ENCODE measurements at places on chromosomes 12 and 14. TPM values are rescaled to one million over a fixed set of nuclear protein-coding genes. Genes with fewer than 3 reads are reported as not detected.

GRCh38 chr12:103930787-103931735, 851 bp downstream of the HSP90B1 start:
- peaks cover 71% of the 10 kb centered on the region for H3K4me1 ChIP-seq
- DNase-seq: peak; percentile 21
- H3K27me3 ChIP-seq: peaks cover 32% of the 10 kb centered on the region
- H3K4me3 ChIP-seq: peak overlapping the region; percentile 96

DNA sequence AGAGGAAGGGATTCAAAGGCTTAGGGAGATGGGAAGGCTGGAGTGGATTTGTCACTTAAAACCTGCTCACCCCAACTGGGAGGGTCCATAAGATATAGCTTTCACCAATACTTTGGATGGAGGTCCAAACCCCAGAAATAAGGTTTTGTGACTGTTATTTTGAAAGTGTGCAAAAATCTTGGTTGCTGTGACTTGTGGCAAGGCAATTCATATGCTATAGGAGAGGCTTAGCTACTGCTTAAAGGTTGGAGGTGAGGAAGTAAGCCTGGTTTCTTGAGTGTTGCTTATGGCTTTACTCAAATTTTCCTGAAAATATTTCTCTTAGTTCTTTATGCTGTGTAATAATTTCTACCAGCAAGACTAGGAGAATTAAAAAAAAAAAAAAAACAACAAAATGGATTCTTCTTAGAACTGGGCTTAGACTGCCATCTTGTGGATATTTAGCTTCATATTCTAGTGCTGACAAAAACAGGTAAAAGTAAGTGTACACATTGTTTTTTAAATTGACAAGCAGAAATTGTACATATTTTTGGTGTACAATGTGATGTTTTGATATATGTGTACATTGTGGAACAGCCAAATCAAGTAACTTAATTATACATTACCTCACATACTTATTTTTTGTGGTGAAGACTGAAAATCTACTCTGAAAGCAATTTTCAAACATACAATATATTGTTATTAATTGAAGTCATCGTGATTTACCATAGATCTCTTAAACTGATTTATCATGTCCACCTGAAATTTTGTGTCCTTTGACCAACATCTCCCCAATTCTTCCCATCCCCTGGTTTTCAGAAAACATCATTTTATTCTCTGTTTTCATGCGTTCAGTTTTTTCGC, 23.0 kb downstream of the PDE6H start:
- no peaks in the 10 kb centered on the region for H3K36me3 ChIP-seq
- peaks cover 3% of the 10 kb centered on the region for H3K27me3 ChIP-seq
- H3K4me3 ChIP-seq: no peak overlapping the region
- DNase-seq: peak; percentile 60
- H3K4me1 ChIP-seq: peaks cover 2% of the 10 kb centered on the region
- no peak overlapping the region for H3K27ac ChIP-seq

GRCh38 chr14:54735424-54735823, 167.2 kb downstream of the GCH1 start:
- no peaks in the 10 kb centered on the region for H3K36me3 ChIP-seq
- no peak for DNase-seq

- no peak for DNase-seq
- H3K27ac ChIP-seq: no peak overlapping the region
- H3K27me3 ChIP-seq: peaks cover 3% of the 10 kb centered on the region
- no peaks in the 10 kb centered on the region for H3K4me1 ChIP-seq
- no peaks in the 10 kb centered on the region for H3K36me3 ChIP-seq
- H3K4me3 ChIP-seq: no peak overlapping the region
These were observed 425.2 kb downstream of the EGLN3 start for GRCh38 chr14:33525626-33526025.

DNA sequence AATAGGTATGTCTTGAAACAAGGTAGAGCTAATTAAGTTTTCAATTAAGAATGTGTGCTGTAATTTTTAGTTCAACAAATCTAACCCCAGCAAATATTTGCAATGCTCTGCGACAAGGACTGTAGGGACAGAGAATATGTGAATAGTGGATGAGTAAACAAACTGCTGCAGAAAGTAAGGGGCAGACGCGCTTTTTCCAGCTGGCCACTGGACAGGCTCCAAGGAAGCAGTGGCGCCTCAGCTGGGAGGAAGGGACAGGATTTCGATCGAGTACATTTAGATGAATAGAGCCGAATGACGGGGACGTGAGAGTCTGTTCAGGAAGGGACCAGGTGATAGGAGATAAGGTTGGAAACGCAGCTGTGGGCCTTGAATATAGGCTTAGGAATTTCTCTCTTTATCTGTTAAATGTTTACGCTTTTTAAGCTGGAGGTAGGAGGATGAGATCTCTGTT, 69.3 kb downstream of the ELK3 start:
- no peak for DNase-seq
- H3K36me3 ChIP-seq: peaks cover 12% of the 10 kb centered on the region
- H3K4me3 ChIP-seq: no peak overlapping the region
- peaks cover 20% of the 10 kb centered on the region for H3K4me1 ChIP-seq

DNA sequence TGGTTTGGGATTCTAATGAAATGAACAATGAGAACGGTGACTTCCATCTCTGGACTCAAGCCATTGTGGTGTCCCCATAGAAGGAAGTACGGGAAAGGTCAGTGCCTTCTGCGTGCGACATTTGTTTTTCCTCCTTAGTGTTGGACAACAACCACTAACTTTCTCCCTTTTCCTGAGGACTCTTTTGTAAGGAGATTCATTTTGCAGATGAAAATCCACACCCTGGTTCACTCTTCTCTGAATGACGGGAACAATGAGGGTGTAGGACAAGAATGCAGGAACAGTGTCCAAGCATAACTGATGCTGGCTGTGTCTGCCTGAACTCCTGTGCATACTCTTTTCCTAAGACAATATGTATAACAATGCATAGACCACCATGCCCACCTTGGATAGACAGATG, 176.4 kb downstream of the STXBP6 start:
- no peak overlapping the region for H3K4me3 ChIP-seq
- DNase-seq: no peak
- H3K4me1 ChIP-seq: no peaks in the 10 kb centered on the region
- peaks cover 9% of the 10 kb centered on the region for H3K27me3 ChIP-seq
- H3K27ac ChIP-seq: no peak overlapping the region
- H3K36me3 ChIP-seq: no peaks in the 10 kb centered on the region

DNA sequence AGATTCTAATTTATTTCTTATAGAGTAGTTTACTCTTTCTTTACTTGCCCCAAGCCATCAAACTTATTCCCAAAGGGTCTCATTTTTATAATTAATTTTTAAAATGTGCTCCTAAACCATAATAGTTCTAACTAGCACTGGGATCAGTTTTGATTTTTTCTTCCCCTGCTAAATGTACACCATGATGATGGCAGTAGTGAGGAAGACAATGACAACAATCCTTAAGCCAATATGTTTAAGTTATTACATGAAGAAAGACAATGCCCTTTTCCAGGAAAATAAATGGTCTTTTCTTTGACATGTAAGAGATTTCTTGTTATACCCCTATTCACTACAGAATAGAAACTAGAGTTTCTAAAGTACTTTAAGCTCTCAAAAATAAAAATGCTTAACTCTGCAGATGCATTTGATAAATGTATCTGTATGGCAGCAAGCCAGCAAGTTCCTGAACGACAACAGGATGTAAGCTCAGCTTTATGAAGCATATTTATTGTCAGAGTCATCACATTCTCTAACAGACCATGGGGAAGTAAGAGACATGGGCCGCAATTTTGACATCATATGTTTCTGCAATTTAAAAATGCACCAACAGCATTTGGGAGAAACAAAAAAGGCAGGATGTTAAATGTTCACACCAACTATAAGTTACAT, 36.0 kb upstream of the SNX6 start:
- H3K4me3 ChIP-seq: no peak overlapping the region
- no peak overlapping the region for H3K27ac ChIP-seq
- DNase-seq: no peak
- peaks cover 3% of the 10 kb centered on the region for H3K27me3 ChIP-seq

DNA sequence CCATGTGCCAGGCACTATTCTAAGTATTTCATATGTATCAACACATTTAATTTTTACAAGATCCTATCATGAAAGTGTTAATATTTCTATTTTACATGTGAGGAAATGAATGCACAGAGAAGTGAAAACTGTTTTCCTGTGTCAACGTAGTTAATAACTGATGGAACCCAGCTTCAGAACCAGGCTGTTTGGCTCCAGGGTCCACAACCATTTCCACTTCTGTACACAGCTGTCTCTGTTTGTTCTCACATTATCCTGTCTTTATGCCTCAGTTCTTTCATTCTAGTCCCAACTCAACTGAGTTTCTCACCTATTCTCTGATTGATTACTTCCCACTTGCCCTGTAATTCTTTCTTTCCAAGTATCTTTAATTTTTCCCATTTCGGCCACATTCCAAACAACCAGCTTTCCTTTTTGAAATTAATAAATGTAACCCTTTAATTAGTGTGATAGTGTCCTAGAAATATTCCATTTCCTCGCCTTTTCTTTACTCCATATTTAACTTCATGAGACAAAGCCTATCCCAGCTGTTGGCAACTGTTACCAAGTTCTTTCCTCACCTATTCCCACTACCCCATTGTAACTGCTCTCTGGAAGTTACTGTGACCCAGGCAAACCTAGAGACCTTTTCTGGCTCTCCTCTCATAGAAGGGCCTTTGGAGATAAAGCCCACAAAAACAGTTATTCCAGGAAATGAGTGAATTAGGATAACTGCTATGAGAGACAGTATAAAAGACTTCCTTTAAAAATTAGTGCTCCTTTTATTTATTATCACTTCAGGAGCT, 218.7 kb downstream of the RASSF9 start:
- H3K27me3 ChIP-seq: no peaks in the 10 kb centered on the region
- no peak overlapping the region for H3K27ac ChIP-seq
- no peaks in the 10 kb centered on the region for H3K4me1 ChIP-seq

- H3K4me3 ChIP-seq: no peak overlapping the region
- no peaks in the 10 kb centered on the region for H3K36me3 ChIP-seq
- DNase-seq: no peak
- no peaks in the 10 kb centered on the region for H3K27me3 ChIP-seq
- H3K27ac ChIP-seq: no peak overlapping the region
- no peaks in the 10 kb centered on the region for H3K4me1 ChIP-seq
These were observed 268.0 kb upstream of the TMEM132C start for GRCh38 chr12:127998988-127999387.

- no peak for DNase-seq
- H3K4me3 ChIP-seq: no peak overlapping the region
- no peaks in the 10 kb centered on the region for H3K27me3 ChIP-seq
- H3K36me3 ChIP-seq: peaks cover 6% of the 10 kb centered on the region
These were observed 90.8 kb downstream of the BCL11B start for GRCh38 chr14:99181241-99181640.

GRCh38 chr12:57006809-57007475, 596 bp upstream of the ZBTB39 start:
- H3K27me3 ChIP-seq: peaks cover 2% of the 10 kb centered on the region
- peaks cover 21% of the 10 kb centered on the region for H3K36me3 ChIP-seq
- peak overlapping the region; percentile 89 for H3K4me3 ChIP-seq
- no peak for DNase-seq

DNA sequence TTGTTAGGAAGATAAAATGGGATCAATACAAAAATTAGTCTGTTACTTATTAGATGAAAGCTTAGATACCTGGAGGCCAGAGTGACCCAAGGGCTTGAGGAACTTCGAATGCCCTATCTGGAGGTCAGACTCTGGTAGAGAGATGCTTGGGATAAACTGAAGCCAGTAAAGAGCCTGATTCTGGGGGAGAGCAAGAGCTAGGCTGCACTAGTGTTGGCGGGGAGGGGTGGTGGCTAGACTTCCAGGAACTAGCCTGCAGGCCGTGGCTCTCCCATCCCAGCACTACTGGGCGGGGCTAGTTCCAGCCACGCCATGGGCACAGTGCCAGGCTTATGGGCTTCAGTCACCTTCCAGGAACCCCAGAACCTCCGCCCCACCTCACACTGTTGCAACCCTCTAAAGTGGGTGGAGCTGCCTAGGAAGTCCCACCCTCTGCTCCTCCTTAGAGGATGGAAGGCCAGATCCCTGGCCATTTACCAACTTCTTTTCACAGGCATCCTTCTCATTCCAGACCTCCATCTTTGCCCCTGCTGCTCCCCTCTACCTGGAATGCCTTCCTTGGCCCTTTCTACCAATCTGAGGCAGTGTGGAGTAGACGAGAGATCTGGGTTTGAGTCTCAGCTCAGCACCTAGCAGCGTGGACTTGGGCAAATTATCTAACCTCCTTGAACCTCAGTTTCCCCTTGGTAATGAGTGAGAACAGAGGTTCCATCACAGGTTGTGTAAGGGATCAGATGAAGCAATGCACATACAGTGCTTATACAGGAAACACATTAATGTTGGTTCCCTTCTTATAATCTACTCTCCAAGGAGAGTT, 6.3 kb upstream of the NFE2 start:
- H3K4me1 ChIP-seq: peaks cover 41% of the 10 kb centered on the region
- H3K4me3 ChIP-seq: no peak overlapping the region
- H3K36me3 ChIP-seq: peaks cover 3% of the 10 kb centered on the region
- peaks cover 4% of the 10 kb centered on the region for H3K27me3 ChIP-seq
- DNase-seq: no peak

- peaks cover 3% of the 10 kb centered on the region for H3K4me1 ChIP-seq
- peaks cover 2% of the 10 kb centered on the region for H3K27me3 ChIP-seq
- no peak overlapping the region for H3K27ac ChIP-seq
- H3K36me3 ChIP-seq: no peaks in the 10 kb centered on the region
- H3K4me3 ChIP-seq: no peak overlapping the region
These were observed 67.6 kb downstream of the NOC4L start for GRCh38 chr12:132211816-132212215.

DNA sequence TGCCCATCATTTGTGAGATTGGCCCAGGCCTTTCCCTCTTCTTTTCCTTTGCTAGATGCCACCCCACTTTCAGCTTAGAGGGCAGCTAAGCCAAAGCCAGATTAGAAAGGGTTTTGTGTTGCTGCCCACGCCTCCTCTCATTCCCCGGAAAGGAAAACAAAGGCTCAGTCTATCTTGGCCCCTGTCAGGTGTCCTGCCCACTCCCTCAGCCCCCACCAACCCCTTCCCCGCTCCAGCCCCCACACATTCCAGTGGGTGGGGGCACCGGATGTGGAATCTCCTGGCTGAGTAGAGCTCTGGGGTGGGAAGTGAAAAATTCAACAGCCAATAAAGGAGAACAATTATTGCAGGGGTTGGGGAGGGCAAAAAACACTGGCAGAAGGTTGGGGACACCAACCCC, 2.2 kb downstream of the BLOC1S1 start:
- peaks cover 11% of the 10 kb centered on the region for H3K27me3 ChIP-seq
- no peak for DNase-seq
- H3K36me3 ChIP-seq: no peaks in the 10 kb centered on the region
- H3K27ac ChIP-seq: peak overlapping the region; percentile 80
- H3K4me3 ChIP-seq: peak overlapping the region; percentile 88

GRCh38 chr12:27645671-27646070, 50.6 kb upstream of the REP15 start:
- H3K27me3 ChIP-seq: no peaks in the 10 kb centered on the region
- H3K4me3 ChIP-seq: no peak overlapping the region
- peaks cover 7% of the 10 kb centered on the region for H3K4me1 ChIP-seq

- peaks cover 2% of the 10 kb centered on the region for H3K27me3 ChIP-seq
- peak overlapping the region; percentile 67 for H3K27ac ChIP-seq
- H3K4me1 ChIP-seq: peaks cover 10% of the 10 kb centered on the region
- no peak overlapping the region for H3K4me3 ChIP-seq
- peaks cover 38% of the 10 kb centered on the region for H3K36me3 ChIP-seq
These were observed 63.5 kb downstream of the DGLUCY start for GRCh38 chr14:91177073-91178034.

The OLR1 gene
- not detected for polyA plus RNA-seq

The STON2 gene
- 0.16 TPM for polyA plus RNA-seq

The COX8C gene
- not detected for polyA plus RNA-seq

Measured in immature natural killer cell (primary cell).